ENCODE measurements at places on chromosomes 13 and 19. TPM values are rescaled to one million over a fixed set of nuclear protein-coding genes. Genes with fewer than 3 reads are reported as not detected.

The ZNF792 gene
- 36.9 TPM for total RNA-seq

The FCER2 gene
- total RNA-seq = 2.7 TPM

The CPB2 gene
- total RNA-seq = not detected

The ZNF814 gene
- total RNA-seq = 26.7 TPM

The LGALS4 gene
- total RNA-seq = 0.54 TPM

Measured in hematopoietic multipotent progenitor cell (in vitro differentiated cells).